Right renal cortex interstitium (tissue), 3 donors: ENCODE measurements at places on chromosomes 16 and 17. TPM values are rescaled to one million over a fixed set of nuclear protein-coding genes. Genes with fewer than 3 reads are reported as not detected.

The TBC1D28 gene
- polyA plus RNA-seq: not detected

DNA sequence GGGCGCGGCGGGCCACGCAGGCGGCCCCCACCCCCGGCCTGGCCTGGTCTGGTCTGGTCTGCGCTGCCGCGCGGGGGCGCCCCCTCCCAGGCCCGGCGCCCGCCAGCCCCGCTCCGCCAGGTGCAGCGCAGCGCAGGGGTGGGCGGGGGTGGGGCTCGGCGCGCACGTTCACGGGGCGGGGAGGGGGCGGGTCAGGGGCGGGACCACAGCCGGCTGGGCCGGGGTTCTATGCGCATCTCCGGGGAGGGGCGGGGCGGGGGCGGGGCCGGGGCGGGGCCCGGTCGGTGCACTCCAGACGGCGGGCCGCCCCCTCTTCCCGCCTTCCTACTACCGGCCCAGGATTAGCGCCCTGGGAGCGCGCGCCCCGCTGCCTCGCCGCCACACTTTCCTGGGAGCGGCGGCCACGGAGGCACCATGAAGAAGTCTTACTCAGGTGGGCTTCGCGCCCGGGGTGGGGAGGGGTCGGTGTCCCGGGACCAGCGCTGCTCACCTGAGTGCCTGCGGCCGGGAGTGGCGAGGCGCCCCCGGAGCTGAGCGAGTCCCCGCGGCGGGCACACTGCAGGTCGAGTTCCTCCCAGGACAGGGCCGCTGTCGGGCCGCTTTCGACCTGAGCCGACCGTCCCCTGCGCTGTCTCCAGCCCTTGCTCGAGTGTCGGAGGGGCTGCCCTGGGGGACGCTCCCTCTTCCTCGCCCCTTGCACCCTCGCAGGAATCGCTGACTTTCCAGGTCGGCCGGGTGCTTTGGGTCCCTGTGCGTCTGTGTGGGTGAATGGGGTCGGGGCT is 140.5 kb downstream of the SEC14L1 start:
- no peak for DNase-seq

DNA sequence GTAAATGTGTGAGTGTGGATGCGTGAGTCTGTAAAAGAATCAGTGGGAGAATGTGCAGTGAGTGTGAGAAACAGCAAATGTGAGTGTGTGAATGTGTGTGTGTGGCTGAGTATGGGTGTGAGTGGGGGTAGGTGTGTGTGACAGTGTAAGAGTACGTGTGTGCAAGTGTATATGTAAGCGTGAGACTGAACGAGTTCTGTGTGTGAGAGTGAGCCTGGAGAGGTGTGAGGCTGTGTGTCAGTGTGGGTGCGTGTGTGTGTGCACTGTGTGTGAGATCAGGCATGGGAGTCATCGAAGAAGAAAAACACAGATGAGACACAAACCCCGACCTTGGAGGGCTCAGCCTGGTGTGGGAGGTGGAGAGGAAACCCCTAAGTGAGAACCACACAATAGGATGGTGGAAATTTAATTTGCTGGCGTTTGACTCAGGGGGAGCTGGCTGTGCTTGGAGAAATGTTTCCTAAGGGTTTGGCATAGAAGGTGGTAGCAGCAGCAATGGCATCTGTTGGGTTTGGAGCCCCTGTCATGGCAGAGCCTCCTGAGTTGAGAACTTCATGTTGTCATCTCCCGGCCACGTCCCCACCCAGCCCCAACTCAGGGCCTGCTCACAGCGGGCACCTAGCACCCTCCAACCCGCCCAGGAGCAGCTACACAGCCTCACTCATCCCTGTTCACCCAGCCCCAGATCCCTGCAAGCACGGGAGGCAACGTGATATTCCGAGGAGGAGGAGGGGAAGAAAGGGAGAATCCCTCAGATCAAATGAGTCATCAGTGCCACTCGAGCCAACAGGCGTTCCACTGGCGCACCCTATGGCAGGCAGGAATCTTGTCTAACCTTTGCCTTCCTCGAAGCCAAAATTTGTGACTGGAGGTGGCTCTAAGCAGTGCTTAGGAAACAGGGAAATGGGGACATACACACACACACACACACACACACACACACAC is 14.3 kb upstream of the NUBP1 start:
- no peak for DNase-seq

DNA sequence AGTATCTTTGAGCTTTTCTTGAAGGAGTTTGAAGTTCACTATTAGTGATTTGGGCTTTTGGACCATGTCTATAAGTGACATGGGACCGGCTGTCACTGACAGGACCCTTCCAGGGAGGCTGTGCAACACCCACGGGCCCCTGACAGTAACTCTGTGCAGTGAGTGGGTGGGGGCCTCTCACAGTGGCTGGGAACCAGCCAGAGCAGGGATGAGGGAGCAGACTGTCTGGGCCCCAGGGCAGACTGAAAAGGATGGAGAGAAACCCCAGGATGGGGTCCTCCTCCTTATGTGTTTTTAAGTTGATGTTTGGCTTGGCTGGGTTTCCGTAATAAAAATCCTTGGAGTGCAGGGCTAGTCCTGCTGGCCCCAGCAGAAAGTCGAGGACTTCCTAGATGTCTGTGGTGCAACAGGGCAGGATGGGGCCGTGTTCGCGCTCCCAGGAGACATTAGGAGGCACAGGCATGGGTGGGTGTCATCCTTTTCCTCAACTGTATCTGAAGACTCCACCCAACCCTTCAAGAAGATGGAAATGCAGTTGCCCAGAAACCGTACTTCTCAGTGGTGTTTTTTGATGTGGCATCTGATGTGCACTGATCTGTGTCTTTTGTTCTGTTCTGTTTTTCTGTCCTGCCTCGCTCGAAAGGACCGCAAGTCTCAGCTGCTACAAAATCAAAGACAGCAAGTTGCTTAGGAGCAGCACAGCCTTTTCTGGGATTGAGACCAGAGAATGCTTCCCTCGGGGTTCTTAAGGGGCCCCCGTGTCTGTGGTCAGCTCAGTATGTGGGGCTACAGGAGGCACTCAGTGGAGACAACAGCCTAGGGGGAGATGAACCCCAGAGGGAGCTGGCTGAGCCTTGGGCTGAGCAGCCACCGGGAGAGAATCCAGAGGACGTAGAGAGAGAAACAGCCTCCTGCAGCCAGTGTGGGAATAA is 24.2 kb downstream of the PLD6 start:
- no peak for DNase-seq

DNA sequence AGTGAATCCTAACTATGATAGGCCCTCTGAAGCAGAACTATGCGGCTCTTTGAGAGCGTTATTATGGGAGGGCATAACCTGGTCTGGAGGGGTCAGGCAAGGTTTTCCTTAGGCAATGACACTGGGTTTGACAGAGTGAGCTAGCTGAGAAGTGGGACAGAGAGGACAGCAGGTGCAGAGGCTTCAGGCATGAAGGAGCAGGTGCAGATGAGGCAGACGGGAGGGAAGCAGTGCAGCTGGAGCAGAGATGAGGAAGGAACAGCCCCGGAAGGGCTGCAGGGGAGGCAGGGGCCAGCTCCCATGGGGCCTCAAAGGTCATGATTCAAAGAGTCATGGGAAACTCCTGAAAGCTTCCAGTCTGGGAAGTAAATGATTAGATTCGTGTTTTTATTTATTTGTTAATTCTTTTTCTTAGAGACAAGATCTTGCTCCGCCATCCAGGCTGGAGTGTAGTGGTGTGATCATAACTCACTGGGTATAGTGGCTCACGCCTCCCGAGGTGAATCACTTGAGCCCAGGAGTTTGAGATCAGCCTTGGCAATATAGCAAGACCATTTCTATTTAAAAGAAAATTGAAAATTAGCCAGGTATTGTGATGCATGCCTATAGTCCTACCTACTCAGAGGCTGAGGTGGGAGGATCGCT is 5.4 kb downstream of the MARCHF10 start:
- DNase-seq: no peak

- no peak for DNase-seq
These were observed 35.3 kb downstream of the FA2H start for GRCh38 chr16:74739275-74739674.

DNA sequence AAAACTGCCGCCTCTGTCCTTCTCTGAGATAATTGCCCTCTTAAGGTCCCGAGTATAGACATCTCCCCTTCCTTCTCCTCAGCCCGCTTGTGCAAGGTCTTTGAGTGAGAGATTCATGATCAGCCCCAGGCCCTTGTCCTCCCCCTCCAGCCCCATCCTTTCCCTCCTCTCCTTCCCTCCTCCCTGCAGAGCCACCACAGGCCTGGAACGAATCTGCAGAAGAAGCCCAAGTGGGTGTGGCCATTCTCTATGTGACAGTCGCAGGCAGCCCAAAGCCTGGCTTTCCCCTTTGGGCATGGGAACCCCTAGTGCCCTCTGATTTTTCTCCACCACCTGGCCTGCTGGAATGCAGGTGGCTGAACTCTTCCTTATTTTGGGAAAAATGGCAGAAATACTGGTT is 7.2 kb upstream of the NDRG4 start:
- no peak for DNase-seq

GRCh38 chr16:74652249-74652648 is 14.4 kb downstream of the RFWD3 start:
- no peak for DNase-seq

DNA sequence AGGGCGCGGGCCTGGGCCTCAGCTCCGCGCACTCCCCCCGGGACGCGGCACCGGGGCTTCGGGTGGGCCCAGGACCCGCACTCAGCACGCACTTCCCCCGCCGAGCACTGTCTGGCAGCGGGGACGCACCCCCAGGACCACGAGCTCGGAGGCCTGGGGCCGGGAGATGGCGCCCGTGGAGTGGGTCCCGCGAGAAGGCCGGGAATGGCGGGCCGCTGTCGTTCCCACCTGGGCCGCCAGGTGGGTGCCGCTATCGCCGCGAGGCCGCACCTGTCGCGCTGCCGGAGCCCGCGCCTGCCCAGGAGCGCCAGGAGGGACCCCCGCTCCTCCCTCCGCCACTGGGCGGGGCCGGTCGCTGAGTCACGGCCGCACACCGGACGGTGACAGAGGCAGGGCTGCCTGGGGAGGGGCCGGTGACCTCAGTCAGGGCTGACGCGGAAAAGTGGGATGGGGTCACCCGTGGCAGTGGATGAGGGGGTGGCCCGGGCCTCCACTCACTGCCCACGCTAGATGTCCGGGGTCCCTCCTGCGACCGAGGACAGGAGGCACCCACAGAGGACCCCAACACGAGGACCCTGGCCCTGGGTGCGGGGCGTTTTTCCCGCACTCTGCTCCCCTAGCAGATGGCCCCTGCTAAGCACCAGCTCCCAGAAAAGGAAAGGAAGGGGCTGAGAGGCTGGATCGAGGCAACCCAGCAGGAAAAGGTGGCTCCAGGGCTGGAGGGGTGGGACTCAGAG is 6.9 kb upstream of the ACTG1 start:
- no peak for DNase-seq

DNA sequence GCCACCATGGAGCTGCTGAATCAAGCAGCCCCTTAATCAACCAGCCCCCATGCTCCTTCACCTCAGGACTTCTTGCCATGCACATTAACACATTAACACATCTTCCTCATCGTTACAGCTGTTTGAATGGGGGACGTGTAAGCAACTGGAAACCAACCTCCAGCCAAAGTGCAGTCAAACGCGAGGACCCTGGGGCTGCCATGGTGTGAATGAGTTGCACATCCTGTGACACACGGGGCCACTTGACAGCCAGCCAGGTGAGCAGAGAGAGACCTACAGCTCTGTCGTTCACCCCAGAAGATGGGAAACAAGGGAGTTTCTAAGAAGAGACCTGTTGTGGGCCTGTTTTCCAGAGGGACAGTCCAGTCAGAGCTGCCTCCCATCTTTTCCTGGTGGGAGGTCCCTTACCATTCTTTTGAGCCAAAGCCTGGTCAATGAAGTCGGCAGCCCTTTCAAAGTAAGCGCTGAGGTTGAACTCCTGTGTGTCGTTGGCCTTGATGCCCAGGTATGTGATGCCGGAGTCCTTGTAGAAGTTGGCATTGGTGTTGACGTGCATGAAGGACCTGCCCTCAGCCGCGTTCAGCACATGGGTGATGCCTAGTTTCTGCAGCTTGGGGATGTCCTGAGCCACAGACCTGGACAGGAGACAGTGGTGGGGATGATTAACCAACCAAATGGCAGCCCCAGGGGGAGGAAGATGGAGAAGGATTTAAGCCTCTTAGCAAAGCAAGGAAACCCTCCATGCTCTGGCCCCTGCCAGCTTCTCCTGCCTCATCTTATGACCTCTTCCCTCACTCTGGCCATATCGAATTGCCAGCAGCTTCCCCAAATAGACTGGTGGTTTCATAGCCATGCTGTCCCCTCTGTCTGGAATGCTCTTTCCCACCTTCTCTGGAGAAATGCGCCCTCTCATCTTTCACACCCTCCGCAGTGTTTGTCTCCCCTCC is 4.2 kb downstream of the DUSP3 start:
- no peak for DNase-seq

GRCh38 chr17:58153046-58153445 is 4.9 kb downstream of the OR4D1 start:
- DNase-seq: no peak

- DNase-seq: no peak
These were observed 149.6 kb downstream of the PITPNC1 start for GRCh38 chr17:67526700-67527099.

- no peak for DNase-seq
These were observed 84.8 kb upstream of the CPHXL start for GRCh38 chr16:75811020-75811634.

- no peak for DNase-seq
These were observed 22.1 kb upstream of the ARHGAP17 start for GRCh38 chr16:25037221-25037620.

- DNase-seq: no peak
These were observed 81.0 kb downstream of the MYH11 start for GRCh38 chr16:15775663-15776304.

The ZNF598 gene
- 15.4 TPM for polyA plus RNA-seq

GRCh38 chr17:30957741-30958140 is 13.1 kb upstream of the RNF135 start:
- DNase-seq: no peak

- DNase-seq: no peak
These were observed at the start of gene TRIM65 for GRCh38 chr17:75896415-75897159. TRIM65 (minus strand) TSS chr17:75896951; CDS start chr17:75896937, 14 bp downstream.

The TMEM204 gene
- 16.8 TPM for polyA plus RNA-seq

DNA sequence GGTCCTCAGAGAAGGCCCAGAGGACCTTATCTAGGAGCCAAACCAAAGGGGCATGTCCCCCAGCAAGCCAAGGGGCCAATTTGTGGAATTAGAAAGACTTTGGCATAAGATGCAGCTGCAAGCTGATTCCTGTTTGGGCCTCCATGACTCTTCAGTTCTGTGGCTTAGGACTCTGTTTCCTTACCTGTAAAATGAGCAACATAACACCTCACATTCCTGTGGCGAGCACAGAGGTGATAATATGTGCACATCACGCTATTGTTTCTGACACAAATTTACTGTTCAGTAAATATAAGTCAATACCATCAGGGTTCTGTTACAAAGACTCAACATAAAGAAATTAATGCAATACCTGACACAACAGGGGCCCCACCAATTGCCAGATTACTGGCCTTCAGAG is 57.7 kb downstream of the CDH11 start:
- DNase-seq: no peak

The SDR42E1 gene
- 13.0 TPM for polyA plus RNA-seq
